ENCODE measurements at places on chromosomes 2 and 18.

- DNase-seq = no peak
These were observed 93.8 kb downstream of the ROCK2 start for GRCh38 chr2:11250400-11251196.

DNA sequence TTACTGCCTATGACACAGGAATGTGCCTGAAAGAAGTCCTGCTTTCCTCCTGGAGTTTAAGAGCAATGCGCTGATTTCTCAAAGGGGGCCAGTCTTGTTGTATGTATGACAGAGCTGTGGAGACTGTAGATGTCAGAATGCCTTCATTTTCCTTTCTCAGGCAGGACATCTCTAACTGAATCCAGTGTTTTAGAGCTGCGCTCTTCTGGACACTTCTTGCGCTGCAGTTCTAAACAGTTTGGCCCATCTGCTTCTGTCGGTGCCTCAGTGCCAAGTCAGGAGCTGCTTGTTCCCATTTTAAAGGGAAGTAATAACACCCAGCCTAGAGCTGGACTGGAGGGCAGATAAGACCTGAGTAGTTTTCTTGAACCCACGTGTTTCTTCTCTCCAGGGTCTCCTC lies 91.4 kb downstream of the ESCO1 start:
- no peak for DNase-seq

GRCh38 chr2:102872388-102872787 lies 110.6 kb downstream of the TMEM182 start:
- no peak for DNase-seq

DNA sequence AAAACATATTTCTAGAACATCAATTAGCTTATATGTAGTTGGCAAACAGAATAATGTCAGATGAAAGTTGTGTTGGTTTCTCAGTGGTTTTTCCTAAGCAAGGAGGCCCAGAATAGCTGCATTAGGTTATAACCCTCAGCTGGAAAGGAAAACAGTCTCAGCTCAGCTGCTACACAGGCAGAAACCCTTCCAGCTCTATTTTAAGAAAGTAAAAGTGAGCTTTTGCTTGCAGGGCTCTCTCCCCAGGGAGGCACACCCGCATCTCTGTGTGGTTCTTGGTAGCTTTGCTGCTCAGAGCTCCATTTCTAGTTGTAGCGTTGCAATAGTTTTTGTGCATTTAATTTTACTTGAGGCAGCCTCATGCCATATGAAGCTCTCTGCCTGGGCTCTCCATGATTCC lies 54.6 kb downstream of the PIKFYVE start:
- DNase-seq = no peak

DNA sequence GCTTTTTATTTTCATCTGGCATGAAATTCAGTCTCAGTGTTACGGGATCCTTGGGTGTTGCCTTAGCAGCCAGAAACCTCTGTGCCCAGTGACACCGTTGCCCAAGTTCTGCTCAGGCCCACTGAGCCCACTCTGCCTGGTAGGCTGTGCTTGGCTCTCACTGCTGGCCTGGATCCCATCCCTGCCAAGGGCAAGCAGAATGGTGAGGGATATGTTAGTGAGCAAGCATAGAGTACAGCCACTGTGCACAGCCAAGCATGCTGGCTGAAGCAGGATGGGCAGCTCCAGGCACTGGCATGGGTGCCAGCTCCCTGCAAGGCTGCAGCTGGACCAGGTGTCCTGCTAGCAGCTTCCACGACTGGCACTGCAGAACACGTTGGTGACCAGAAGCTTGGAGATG lies 194.7 kb upstream of the TFPI start:
- DNase-seq = no peak

GRCh38 chr2:155665704-155666103 lies 666.8 kb downstream of the NR4A2 start:
- no peak for DNase-seq

Measured in activated CD4-positive, alpha-beta T cell treated with anti-CD3 and anti-CD28 coated beads, Interleukin-2, amount 50 U/mL, for 48 hours (primary cell).